Astrocyte (in vitro differentiated cells and primary cell): ENCODE measurements at places on chromosomes 3 and 15. TPM values are rescaled to one million over a fixed set of nuclear protein-coding genes. Genes with fewer than 3 reads are reported as not detected.

DNA sequence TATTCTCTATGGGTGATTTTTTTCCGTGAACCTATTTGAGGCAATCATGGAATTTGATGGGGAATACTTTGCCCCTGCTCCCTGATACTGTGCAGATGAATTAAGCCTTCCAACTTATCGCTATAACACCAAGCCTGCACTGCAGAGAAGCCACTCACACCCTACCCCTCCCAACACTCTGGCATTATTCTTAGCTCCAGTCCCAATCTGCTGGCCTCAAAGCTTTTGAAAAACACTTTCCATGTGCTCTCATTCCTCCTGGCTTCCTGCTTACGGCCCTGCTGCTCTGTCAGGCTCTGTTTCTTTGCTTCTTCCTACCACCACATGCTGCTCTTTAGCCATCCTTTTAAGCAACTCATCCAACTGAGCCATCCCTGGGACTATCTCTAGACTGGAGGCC, 327.8 kb upstream of the SLCO3A1 start:
- no peak for DNase-seq

- no peak for DNase-seq
Measured at GRCh38 chr3:127675651-127676391, 3.1 kb downstream of the ABTB1 start.

DNA sequence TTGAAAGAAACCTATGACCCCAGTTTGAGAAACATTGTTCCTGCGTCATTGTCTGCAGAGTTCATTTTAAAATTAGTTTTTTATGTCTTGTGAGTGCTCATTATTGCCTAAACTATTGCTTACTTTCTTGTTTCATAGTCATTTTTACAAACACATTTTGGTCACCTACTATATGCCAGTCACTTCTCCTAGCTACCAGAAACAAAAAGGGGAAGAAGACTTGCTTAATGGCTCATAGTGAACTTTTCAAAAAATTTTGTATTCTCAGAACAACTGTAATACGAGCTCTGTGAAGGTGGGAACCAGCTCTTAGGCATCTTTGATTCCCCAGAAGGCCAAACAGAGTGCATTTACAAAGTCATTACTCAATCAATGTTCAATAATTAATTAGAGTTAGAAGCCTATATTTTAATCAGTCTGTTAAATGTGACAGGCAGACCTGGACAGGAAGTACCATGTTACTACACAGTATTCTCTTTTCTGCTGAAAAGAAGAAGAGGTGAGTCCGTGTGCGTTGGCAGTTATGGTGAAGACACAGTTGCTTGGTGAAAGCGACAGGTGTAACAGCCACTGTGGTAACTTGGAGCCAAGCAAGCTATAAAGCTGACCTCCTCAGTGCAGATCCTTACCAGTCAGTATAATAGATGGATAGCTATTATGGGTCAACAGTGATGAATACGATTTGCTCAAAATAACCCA, 46.6 kb downstream of the DPPA2 start:
- no peak for DNase-seq

- DNase-seq = no peak
Measured at GRCh38 chr3:37535526-37536432, 325.9 kb upstream of the CTDSPL start.

GRCh38 chr3:46619845-46620778, 7.8 kb downstream of the FAM240A start:
- DNase-seq = no peak

DNA sequence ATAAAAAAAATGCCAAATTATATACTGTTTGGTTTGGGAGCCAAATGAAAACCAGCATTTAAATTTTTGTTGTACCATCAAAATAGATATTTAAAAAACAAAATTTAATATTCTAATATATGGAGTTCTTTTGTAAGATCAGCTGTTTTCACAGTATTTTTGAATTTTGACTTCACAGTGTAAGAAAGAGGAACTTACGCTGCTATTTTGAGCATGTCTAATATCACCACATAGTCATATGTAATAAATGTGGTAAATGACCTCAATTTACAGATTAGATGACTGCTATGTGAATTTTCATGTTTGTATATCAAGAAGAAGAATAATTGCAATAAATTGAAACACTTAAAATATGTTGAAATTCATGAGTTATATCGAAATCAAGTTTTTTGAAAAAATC, 189.6 kb downstream of the ARRDC4 start:
- no peak for DNase-seq

- DNase-seq = peak; percentile 60
Measured at GRCh38 chr15:101000271-101000681, 81.1 kb downstream of the LRRK1 start.

Gene RLBP1
- not detected in 2 replicates for total RNA-seq

GRCh38 chr15:80266113-80266512, 14.1 kb upstream of the CTXND1 start:
- DNase-seq = no peak

- no peak for DNase-seq
Measured at GRCh38 chr3:29940759-29941323, 660.0 kb downstream of the RBMS3 start.

DNA sequence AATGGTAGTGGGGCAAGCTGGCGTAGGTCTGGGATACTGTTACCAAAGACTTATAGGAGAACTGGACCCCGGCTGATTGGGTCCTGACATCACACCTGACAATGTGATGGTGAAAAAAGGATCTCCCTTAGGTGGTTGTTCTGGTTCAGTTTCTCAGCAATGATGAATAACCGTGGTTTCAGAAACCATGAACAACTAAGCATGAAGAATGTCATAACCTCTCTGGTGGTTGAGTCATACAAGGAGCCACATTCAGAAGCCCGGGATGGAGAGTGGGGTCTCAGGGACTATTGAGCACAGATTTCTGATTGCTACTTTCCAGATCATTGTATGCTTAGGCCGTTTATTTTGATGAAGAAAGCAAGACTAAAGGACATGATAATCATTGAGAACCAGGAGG, 17.4 kb downstream of the GPR160 start:
- peak; percentile 46 for DNase-seq

DNA sequence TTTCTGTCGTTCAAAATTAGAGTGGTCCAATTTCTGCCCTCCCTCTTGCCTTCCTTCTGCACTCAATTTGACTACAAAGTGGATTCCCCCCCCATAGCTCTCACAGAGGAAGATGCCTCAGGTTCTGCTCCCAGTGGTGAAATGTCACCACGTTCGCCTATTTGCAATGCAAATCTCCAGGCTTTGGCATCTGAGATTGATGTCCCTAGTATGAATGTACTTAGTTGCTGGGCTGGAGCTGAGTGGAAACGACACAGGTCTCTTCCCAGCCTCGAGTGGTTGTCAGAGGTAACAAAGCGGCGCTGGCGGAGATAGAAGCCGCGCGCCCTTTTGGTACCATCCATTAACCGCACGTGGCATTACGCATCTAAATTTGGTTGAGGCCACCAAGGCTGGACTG, 860.1 kb downstream of the MCTP2 start:
- DNase-seq = no peak

DNA sequence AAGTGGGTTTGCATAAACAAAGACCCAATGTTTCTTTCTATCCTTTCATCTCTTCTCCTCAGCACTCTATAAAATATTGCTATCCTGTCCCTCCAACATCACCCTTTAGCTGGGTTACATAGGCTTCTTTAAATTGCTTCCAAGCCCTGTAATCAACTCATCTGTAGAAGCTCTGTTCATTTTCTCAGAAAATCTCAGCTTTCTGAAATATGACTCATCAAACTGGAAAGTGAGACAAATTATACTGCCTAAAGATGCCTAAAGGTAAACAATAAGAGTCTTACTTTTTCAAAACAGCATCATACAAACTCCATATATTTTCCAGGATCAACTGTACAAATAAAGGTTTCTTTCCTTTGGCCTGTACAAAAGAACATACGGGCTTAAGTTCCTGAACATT, 33.8 kb downstream of the EFL1 start:
- DNase-seq = no peak

Gene CLDN1
- 34.1 and 35.6 TPM in 2 replicates for total RNA-seq

GRCh38 chr3:133563816-133564215, 9.7 kb upstream of the CDV3 start:
- DNase-seq = no peak

Gene MGLL
- total RNA-seq = 24.5 and 27.3 TPM in 2 replicates
